ENCODE measurements at places on chromosomes 13 and 19. TPM values are rescaled to one million over a fixed set of nuclear protein-coding genes. Genes with fewer than 3 reads are reported as not detected.

ZNF541 gene
- 0.30 TPM for total RNA-seq

DNA sequence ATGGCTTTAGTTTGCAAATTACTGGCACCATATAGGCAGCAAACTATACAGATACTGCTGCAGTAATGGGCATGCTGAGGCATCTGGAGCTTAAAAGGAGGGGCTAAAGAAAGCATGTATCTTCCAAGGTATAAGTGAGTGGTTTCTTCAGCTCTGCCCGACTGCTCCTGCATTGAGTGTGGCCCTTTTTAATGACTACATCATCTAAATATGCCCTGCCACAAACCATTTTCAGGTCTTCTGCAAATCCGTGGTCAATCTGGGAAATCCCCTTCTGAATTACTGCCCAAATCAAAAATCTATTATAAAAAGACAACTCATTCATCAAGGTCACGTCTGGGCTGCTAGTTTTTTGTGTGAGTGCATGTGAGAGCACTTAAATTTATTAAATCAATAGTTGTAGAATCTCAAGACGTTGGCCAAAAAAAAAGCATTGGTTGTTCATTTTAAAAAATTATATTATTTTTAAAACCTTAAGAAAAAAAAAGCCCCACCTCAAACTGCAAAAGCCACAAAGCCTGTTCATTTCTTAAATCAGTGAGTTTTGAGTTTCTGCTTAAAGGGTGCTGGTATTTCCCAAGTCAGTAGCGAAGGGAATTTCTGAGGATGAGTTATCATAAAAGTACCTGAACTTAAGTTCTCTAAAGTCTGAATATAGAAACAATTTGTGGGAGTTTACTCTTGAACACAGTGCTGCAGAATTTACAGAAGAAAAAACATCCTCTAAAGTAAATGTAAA lies 16.3 kb downstream of the LCP1 start:
- no peak for DNase-seq
- H3K4me3 ChIP-seq: no peak overlapping the region
- peaks cover 15% of the 10 kb centered on the region for H3K4me1 ChIP-seq
- no peaks in the 10 kb centered on the region for H3K27me3 ChIP-seq
- no peak overlapping the region for H3K27ac ChIP-seq
- no peaks in the 10 kb centered on the region for H3K36me3 ChIP-seq

DNA sequence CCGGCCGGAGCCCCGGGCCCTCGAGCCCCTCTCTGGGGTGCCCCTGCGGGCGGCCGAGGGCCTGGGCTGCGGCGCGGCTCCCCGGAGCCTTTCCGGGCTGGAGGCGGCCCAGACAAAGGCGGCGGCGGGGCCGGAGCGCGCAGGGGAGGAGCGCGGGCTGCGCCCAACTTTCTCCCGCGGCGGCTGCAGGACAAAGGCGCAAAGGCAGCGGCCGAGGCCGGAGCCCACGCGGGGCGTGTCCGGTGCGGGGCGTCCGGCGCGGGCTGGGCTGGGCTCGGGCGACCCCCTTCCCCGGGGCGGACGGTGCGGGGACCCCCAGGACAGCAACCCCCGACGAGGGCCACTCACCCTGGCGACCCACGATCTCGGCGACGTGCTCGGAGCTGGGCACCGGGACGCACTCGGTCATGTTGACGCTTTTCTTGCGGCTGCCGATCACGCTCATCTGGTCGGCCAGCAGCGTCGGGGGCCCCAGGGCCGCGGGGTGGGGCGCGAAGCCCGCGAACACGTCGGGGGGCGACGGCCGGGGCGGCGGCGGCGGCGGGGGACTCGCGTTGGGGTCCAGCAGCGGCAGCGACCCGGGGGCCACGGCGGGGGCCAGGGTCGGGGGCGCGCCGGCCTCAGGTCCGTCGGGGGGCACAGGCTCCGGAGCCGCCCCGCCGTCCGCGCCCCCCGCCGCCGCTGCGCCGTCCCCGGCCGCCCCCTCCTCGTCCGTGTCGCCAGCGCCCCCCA lies 843 bp downstream of the MEX3D start:
- peak; percentile 92 for DNase-seq
- H3K36me3 ChIP-seq: no peaks in the 10 kb centered on the region
- peaks cover 19% of the 10 kb centered on the region for H3K4me1 ChIP-seq
- no peaks in the 10 kb centered on the region for H3K27me3 ChIP-seq

- peak; percentile 3 for DNase-seq
- peak overlapping the region; percentile 1 for H3K4me3 ChIP-seq
- no peaks in the 10 kb centered on the region for H3K36me3 ChIP-seq
- H3K4me1 ChIP-seq: peaks cover 10% of the 10 kb centered on the region
Observed at GRCh38 chr13:39600766-39601165, 2.2 kb downstream of the LHFPL6 start.

DNA sequence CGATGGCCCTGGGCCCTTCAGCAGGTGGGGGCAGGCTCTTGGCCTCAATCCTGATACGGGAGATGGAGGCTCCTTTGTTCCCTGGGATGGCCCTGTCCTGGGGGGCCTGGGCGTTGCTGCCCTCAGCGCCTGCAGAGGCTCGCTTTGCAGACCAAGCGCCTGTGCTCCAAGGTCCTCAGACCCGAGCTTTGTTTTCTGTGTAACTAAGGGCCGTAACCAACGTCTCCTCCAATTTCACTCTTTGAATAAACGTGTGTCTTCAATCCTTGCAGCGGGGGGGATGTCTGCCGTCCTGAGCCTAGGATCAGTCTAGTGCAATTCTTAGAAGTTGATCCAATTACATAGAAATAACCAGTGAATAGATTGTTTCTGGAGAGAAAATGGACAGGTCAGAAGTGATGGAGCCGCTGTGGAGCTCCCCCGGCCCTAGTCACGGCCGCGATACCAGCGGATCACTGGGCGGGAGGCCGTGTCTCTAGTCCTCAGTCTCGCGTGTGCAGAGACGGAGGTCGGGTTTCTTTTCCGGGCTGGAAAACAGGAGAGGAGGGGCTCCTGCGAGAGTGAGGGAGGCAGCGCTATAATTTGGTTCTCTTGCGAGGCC lies 5.3 kb downstream of the PTBP1 start:
- peaks cover 89% of the 10 kb centered on the region for H3K36me3 ChIP-seq
- H3K4me1 ChIP-seq: peaks cover 60% of the 10 kb centered on the region
- peak overlapping the region; percentile 99 for H3K27ac ChIP-seq
- DNase-seq: no peak
- H3K27me3 ChIP-seq: no peaks in the 10 kb centered on the region
- H3K4me3 ChIP-seq: peak overlapping the region; percentile 88

GRCh38 chr13:20175406-20175794 lies 14.5 kb upstream of the GJA3 start:
- DNase-seq: no peak
- peak overlapping the region; percentile 50 for H3K27ac ChIP-seq
- peaks cover 4% of the 10 kb centered on the region for H3K4me1 ChIP-seq
- H3K27me3 ChIP-seq: no peaks in the 10 kb centered on the region
- no peak overlapping the region for H3K4me3 ChIP-seq

- peaks cover 24% of the 10 kb centered on the region for H3K4me1 ChIP-seq
- no peak overlapping the region for H3K27ac ChIP-seq
- peaks cover 6% of the 10 kb centered on the region for H3K36me3 ChIP-seq
- peak; percentile 74 for DNase-seq
Observed at GRCh38 chr19:19477705-19478383, 37.5 kb downstream of the TSSK6 start.

DNA sequence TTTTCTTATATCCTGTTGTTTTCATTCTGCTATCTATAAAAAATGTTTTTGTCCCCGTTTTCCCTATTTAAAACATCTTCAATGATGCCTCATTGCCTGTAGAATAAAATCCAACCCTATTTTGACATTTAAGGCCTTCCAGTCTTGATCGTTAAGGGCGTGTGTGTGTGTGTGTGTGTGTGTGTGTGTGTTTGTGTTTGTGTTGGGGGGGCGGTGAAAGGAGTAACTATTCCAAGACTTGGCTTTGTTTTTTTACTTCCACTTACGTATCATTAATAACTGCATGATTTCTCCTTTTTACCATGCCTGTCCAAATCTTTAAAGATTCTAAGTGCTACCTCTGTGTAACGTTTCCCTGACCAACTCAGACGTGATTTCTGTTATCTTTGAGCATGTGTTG lies 784 bp downstream of the PIBF1 start:
- H3K4me1 ChIP-seq: peaks cover 30% of the 10 kb centered on the region
- H3K4me3 ChIP-seq: peak overlapping the region; percentile 64
- no peaks in the 10 kb centered on the region for H3K27me3 ChIP-seq
- H3K36me3 ChIP-seq: no peaks in the 10 kb centered on the region

URAD gene
- not detected for total RNA-seq

DNA sequence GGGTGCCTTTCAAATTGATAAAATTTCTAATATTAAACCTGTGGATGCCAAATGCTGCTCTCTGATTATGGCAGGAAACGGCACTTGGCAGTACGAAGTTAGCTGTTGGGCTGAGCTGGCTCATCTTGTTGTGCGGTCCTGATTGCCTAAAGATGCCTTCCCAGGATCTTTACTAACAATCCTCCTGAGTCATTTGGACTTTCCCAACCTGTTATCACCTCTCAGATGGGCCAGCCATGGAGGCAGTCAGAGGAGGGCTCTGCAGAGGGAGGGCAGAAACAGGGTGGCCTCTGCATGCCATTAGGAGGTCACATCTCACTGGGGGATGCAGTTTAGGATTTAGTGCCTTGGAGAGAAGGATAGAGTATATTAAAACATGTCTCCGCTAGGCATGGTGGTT lies 27.3 kb downstream of the ALOX5AP start:
- no peak overlapping the region for H3K4me3 ChIP-seq
- no peak for DNase-seq
- H3K27me3 ChIP-seq: no peaks in the 10 kb centered on the region
- no peak overlapping the region for H3K27ac ChIP-seq

SIGLEC8 gene
- total RNA-seq: 0.91 TPM

DNA sequence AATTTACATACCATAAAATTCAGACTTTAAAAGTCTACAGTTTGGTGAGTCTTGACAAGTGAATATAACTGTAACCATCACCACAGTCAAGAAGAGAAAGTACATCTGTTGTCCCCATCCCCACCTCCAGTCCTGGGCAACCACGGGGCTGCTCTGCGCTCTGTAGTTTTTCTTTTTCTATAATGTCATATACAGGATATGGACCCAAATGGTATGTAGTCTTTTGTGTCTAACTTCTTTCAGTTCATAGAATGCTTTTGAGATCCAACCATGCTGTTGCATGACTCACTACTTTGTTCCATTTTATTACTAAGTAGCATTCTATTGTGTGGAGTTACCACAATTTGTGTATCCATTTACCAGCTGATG lies 103.9 kb downstream of the DOCK9 start:
- no peak overlapping the region for H3K4me3 ChIP-seq
- DNase-seq: no peak
- no peaks in the 10 kb centered on the region for H3K27me3 ChIP-seq
- peaks cover 77% of the 10 kb centered on the region for H3K36me3 ChIP-seq
- H3K4me1 ChIP-seq: no peaks in the 10 kb centered on the region
- H3K27ac ChIP-seq: no peak overlapping the region

ETV2 gene
- total RNA-seq: 1.9 TPM

DNA sequence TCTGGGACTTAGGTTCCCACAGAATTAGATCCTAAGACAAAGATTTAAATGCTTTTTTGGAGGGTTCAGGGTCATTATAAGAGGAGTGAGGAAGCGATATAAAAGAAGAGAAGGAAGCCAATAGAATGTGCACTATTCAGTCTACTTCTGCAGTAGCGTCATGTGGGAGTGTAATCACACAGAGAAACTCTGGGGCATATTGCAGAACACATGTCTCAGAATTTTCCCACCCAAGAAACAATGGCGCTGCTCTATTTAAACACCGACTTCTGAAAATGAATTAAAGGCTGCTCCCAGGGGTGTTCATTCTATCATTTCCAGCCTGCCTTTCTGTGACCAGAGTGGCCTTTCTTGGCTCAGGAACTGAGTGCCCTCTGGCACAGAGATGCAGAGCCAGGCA lies 617.6 kb downstream of the FGF9 start:
- no peaks in the 10 kb centered on the region for H3K27me3 ChIP-seq
- no peak overlapping the region for H3K4me3 ChIP-seq
- H3K27ac ChIP-seq: no peak overlapping the region
- H3K4me1 ChIP-seq: no peaks in the 10 kb centered on the region

DNA sequence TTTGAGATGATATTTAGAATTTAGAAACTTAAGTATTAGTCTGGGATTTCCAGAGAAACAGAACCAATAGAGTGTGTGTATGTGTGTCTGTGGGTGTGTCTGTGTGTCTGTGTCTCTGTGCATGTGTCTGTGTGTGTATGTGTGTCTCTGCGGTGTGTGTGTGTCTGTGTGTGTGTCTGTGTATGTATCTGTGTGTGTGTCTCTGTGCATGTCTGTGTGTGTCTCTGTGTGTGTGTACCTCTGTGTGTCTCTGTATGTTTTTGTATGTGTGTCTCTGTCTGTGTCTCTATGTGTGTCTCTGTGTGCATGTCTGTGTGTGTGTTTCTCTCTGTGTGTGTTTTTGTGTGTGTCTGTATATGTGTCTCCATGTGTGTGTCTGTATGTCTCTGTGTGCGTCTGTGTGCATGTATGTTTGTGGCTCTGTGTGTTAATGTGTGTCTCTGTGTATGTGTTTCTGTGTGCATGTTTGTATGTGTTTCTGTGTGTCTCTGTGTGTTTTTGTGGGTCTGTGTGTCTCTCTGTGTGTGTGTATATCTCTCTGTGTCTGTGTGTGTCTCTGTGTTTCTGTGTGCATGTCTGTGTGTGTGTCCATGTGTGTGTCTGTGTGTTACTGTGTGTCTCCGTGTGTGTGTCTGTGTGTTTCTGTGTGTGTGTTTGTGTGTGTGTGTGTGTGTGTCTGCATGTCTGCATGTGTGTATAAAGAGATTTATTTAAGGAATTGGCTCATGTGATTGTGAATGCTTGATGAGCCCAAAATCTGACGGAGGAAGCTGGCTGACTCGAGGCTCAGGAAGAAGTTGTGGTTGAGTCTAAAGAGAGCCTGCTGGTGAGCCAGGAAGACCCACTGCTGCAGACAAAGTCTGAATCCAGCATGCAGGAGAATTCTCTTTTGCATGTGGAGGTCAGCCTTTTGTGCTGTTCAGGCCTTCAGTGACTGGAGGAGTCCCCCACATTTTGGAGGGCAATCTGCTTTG lies 22.2 kb downstream of the GPR42 start:
- no peak for DNase-seq
- peaks cover 3% of the 10 kb centered on the region for H3K4me1 ChIP-seq
- H3K27ac ChIP-seq: no peak overlapping the region
- H3K4me3 ChIP-seq: no peak overlapping the region
- H3K27me3 ChIP-seq: no peaks in the 10 kb centered on the region

DNA sequence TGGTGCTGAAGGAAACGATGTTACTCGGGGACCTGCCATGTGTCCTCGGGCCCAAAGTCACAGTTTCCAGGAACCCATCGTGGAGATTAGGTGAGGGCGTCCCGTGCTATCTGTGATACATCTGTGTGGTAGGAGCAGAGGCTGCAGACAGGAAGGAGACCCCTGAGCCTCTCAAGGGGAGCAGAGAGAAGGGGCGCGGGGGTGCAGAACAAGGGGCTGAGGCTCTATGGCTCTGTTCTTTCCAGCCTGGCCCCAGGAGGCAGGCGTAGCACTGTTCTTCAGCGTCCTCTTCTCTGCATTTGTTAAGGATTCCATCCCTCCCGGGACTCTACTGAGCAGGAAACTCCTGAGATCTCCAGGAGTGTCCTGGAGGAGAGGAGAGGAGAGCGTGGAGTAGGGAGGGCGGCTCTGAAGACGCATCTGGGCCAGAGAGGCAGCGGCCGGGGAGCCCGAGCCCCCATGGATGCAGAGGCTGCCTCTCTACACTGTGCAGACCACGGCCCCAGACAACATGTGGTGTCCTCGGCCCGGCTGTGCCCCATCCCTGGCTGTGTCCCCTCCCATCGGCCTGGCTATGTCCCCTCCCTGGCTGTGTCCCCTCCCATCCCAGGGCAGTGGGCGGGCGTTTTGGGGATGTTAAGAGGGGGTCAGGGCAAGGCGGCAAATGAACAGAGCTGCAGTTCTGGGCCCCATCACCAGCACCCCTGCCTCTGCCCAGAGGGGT lies 118.0 kb downstream of the ATP11A start:
- peak; percentile 61 for DNase-seq
- no peaks in the 10 kb centered on the region for H3K4me1 ChIP-seq
- H3K27ac ChIP-seq: no peak overlapping the region
- peaks cover 22% of the 10 kb centered on the region for H3K36me3 ChIP-seq
- no peak overlapping the region for H3K4me3 ChIP-seq
